Retinal pigment epithelial cell (primary cell): ENCODE measurements at places on chromosomes 12 and 14.

DNA sequence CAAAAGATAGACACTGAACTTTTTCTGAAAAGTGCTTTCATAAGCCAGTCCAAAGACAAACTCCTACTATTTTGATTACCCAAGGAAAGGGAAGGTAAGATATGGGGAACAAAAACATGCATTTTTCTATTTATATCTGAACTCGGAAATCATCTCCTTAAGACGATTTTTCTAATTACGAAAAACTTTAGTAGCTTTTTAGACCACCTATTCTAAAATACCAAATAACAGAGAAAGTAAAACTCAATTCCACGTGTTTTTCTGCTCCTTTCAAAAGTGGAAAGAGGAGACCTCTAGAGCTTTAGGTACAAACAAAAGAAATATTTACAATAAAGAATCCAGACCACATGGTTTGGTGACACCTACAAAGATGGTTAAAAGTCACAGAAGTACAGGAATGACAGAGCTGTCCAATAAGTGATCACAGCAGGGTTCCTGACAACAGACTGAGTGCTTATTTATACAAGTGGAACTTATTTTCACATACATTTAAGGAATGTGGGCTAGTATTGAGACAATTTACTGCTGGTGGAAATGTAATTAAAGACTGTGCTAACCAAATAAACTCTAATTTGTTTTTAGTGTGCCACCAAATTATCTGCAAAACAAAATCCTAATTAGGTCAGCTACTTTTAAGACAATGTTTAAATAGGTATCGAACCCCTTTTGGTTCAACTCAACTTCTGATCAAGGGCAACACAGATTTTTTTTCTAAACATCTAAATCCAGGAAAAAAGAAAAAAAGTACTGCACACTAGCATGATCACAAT, 2.4 kb downstream of the LRIG3 start:
- no peak for DNase-seq

DNA sequence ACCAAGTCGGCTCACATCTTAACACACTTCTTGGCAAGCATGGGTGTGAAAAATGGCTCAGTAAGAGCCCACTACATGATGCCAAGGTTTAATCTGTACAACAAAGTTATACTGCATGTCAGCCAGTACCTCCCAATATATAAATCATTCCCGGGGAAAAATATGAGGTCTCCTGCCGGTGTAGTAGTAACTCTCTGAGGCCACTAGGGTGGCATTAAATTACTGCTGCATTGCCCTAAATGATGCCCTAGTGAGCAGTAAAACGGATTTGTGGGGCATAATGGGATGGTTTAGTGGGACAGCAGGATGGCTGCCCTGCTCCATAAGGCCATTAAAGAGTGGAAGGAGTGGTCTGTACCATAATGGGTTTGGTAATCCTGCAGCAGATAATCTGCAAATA, 267.7 kb downstream of the MED13L start:
- no peak for DNase-seq

DNA sequence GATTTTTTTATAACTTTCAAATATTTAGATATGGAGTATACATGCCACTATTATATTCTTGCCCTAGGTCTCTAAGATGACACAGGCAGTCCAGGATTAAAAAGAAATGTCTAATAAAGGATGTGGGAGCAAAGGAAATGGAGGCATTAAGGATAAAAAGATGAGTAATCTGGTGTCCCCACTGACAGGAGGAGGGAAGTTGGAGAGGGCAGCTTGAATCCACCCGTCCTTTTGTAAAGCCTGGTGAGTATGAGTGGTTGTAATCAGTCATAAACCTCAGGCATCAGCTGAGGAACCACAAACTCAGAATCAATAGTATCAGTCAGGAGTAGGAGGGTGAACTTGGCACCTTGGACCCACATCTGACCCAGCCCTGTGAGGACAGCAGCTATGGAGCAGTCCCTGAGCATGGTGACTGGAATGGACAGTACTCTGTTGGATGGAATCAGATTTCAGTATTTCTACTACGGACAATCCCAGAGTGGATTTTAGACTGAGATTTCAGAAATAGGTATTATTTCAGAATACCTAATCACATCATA, 100.5 kb downstream of the EXOC5 start:
- DNase-seq, result no peak

GRCh38 chr12:14664434-14665023, 31.9 kb downstream of the GUCY2C start:
- DNase-seq, result peak; percentile 12

DNA sequence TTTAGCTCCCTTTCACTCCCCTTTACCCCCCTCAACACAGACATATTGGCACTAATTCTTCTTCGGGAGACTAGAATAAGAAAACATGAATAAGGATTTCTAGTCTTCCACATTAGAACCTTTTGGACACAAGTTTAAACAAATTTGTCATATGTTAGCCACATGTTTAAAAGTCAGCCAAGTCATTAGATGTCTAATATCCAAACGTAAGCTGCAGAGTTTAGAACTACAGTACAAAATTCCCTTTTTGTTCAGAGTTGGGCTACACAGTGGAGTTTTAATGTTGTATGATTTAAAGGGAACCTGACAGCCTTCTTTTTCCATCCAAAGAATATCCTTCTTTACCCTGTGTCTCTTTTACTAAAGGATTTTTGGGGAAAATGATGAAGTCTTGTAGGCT, 79.8 kb downstream of the PDE6H start:
- DNase-seq, result no peak

- no peak for DNase-seq
Measured at GRCh38 chr14:71452987-71453386, 479.2 kb upstream of the RGS6 start.

DNA sequence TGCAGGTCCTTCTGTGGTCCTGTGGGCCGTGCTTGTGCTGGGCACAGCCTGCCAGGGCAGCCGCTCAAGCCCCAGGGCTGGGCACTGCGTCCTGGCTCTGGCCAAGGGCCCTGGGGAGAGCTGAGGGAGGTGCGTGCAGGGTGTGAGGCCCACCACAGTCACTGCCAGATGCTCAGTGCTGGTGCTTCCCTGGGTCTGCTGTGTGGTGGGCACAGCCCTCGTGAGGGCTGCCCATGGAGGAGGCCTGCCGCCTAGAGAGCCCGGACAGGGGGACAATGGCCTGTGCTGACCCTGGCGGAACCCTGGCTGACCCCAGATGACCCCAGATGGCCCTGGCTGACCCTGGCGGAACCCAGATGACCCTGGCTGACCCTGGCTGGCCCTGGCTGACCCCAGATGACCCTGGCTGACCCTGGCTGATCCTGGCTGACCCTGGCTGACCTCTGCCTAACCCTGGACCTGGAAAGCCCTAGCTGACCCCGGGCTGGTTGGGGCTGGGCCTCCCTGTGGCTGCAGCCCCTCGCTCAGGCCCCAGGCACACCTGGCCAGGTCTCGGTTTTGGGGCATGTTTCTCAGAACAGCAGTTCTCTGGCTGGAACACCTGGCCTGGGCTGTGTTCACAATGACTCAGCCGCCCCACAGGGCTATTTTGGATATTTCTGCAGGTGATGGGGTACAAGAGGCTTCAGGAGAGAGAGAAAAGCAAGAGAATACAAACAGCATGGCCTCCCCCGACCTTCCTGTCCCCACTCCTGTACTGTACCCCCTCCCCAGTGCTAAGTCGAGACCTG, 55.4 kb downstream of the TMEM121 start:
- DNase-seq, result no peak

DNA sequence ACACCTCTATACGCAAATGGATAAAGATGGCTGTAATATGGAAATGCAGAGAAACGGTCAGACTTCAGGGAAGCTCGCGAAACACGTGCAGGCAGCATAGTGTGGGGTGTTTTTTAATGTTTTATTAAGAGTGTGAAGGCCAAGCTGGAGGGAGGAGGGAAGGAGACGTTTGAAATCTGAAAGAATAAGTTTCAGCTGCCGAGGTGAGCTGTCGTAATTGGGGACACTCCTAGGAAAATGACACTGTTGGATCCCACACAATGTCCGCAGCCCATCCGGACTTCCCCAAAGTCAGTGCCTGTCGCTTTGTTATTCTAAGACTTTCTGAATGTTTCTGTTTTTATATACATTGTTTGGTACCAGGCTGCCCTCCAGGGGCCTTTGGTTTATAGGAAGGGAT, 8.3 kb downstream of the FZD10 start:
- DNase-seq, result no peak

DNA sequence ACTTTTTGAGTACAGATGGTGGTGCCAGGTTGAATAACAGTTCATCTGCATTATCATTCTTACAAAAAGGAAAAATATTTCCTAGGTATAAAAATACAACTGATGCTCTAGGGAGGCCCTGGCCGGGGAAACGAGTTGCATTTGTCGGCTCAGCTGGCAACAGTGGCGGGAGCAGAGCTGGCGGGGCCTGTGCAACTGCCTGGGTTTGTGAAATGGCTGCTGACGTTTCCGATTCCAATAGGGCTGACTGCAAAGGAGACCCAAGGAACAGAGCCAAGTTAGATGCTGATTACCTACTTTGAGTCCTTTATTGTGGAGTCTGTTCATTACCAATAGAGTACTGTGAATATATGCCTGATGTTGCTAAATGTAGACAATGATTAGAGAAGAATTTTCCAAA, 25.8 kb upstream of the PHLDA1 start:
- no peak for DNase-seq

DNA sequence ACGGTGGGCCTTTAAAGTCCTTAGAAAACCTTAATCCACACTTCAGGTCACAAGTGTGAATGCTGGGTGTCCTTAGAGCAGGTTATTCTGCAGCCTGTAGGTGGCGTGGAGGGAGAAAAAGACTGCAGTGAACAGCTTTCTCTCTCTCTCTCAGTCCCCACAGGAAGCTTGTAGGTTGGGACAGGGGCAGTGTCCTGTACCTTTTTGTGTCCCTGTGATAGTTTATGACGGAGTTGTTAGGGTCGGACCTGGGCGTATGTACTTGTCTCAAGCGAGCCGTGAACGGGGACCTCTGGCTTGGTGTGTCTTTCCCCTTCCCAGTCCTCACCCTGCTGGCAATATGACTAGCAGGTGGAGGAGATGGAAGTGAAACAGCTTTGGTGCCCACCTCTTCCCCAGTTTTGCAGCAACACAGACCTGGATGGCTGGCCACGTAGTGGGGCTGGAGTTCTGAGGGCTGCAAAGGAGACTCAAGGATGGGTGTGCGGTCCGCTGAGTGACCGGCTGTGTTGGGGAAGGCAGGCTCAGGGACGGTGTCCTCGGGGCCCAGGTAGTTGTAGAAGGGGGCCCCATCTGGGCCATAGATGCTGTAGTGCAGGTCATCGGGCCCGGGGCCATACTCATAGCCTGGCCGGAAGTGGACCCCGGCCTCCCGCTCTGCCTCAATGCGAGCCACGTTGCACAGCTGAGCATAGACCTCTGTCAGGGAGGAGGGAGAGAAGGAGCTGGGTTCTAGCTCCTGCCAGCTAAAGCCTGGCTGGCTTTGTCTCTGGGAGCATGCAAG, 8.9 kb downstream of the ISCA2 start:
- no peak for DNase-seq

GRCh38 chr14:75289840-75290388, 11.3 kb downstream of the FOS start:
- DNase-seq, result no peak

- DNase-seq, result peak; percentile 63
Measured at GRCh38 chr14:39247256-39247655, 13.5 kb downstream of the MIA2 start.

DNA sequence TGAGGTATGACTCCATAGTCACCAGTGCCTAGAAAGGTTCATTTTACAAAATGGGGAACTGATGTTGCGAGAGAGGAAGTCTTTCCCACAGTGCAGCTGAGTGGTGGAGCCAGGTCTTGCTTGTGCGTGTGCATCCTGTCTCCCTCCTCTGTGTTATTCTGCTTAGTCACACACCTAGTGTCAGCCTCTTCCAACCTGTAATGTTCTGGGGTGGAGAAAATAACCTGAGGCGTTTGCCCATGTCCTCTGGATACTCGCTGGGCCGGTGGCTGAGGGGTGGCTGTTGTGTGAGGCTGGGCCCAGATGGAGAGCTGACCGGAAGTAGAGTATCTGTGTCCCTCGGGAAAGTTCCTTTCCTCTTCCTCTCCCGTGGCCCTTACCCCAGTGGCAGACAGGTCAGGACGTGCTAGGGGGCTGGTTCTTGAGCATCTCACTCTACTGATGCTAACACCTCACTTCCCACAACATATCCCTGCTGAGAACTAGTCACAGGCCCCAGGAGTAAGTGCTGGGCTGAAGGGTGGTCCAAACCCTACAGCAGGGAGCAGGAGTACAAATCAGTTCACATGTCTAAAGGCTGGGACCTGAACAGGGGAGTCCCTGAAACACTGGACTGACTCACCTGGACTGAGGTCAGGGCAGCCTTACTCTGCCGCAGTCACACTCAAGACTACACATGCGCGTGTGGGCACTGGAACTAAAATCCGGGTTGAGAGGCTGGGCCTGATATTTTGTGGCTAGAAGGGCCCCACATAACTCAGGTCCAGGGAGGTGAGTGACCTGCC, 7.0 kb downstream of the MLF2 start:
- no peak for DNase-seq

- no peak for DNase-seq
Measured at GRCh38 chr12:51264297-51264696, 5.9 kb downstream of the SMAGP start.

GRCh38 chr14:39320318-39320717, 86.6 kb downstream of the MIA2 start:
- DNase-seq, result no peak

DNA sequence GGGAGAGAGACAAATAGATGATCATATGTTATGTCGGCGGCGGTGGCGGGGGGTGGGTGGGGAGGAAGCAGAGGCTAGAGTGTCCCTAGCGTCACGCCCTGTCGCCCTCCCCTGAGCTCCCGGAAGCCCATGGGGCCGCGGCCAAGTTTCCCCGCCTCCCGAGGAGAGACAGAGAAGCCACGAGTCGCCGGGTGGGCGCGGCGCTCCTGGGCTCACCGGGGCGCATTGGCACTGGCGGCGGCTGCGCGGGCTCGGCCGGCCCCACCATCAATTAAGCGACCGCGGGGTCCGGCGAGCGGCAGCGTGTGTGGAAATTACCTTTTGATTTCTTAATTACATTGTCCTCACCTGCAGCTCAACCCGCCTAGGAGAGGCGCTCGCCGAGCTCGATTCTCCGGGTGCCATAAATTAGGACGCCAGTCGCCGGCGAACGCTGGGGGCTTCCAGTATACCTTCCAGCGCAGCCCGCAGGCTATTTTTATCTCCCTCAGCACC, 119.9 kb upstream of the LHX5 start:
- DNase-seq, result no peak

GRCh38 chr12:12811343-12811742, 1.8 kb upstream of the DDX47 start:
- DNase-seq, result no peak

- no peak for DNase-seq
Measured at GRCh38 chr14:20652996-20653975, 11.8 kb upstream of the OR6S1 start.
